ENCODE measurements at places on chromosomes 1 and 21.

DNA sequence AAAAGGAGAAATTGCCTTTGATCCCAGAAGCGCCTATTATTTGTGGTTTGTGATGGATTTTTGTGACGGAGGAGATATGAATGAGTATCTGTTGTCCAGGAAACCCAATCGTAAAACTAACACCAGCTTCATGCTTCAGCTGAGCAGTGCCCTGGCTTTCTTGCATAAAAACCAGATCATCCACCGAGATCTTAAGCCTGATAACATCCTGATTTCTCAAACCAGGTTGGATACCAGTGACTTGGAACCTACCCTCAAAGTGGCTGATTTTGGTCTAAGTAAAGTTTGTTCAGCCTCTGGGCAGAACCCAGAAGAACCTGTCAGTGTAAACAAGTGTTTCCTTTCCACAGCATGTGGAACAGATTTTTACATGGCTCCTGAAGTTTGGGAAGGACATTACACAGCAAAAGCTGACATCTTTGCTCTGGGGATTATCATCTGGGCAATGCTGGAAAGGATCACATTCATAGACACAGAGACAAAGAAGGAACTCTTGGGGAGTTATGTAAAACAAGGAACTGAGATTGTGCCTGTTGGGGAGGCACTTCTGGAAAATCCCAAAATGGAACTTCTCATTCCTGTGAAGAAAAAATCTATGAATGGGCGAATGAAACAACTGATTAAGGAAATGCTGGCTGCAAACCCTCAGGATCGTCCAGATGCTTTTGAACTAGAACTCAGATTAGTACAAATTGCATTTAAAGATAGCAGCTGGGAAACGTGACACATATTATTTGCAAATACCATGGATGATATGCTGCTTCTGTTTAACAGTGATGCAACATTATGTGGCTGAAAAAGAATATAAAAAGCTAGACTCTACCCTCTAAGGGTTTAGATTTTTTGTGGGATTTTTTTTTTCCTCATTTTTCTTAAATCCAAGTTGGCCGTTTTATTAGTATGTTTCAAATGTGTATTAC, 10.5 kb downstream of the PDIK1L start:
- DNase-seq = no peak

DNA sequence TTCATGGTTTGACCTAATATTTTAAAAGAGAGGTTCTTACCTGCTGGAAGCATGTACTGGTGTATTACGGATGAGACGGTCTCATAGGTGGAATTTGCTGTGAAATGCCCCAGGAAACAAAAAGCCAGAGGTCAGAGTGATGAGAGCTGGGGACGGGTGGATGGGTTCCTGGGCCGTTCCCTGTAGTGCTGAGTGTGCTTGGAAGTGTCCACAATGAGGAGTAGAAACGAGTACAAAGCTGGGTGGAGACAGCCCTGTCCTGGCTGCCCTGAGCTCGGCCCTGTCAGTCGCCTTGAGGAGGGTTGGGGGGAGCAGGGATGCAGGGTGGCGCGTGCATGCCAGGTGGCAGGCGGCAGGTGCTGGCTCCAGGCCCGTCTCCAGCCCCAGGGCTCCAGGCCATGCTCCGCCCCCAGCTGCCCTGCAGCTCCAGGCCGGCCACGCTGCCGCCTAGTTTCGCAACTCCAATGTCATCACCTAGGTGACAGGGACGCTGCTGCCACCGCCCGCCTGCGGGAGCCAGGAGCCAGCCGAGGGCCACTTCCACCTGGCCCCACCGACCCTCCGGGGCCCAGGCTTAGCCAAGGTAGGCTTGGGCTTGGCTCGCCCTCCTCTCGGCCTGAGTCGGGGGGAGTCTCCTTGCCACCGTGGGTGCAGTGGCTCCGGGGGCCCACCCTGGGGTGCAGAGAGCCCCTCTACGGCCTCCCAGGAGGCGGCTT, 16.4 kb downstream of the TP73 start:
- DNase-seq = peak; percentile 50

- no peak for DNase-seq
Measured at GRCh38 chr21:39224930-39225329, 41.7 kb upstream of the PSMG1 start.

- DNase-seq = peak; percentile 47
Measured at GRCh38 chr1:96845464-96845863, 123.9 kb downstream of the PTBP2 start.

DNA sequence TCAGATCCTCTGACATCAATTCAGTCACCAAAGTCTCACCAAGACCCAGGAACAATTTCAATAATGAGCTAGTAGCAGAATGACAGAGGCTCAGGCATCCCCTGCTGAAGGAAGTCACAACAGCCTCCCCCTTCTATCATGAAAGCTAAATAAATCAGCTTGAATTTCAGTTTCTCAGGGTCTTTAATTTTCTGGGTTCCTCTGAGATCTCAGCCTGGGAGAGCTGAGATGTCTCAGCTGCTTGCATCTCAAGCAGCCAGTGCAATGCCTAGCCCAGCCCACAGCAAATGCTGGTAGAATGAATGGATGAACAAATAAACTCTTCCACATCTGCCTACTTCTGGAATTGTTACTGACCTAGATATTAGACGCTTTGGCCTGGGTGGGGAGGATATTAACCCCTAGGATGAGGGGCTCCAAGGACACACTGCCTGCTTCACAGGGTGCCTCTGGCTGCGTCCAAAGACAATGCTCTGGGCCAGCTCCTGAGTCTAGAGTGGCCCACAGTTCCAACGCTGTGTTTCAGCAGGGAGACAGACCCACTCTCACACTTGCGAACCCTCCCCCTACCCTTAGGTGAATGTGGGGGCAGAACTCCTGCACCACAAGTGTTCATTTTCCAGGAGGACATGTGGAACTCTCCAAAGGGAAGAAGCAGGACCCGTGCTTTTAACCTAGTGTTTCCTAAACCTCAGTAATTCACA, 11.2 kb upstream of the LORICRIN start:
- no peak for DNase-seq

DNA sequence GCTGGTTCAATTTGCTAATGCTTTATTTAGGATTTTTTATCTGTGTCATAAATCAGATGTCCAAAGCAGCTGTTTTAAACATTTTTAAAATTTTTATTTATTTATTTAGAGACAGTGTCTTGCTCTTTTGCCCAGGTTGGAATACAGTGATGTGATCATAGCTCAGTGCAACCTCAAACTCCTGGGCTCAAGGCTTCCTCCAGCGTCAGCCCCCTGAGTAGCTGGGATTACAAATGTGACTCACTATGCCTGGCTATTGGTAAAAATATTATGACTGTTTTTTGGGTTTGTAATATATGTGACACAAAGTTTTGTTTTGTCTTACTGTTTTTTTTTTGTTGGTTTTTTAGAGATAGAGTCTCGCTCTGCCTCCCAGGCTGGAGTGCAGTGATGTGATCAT, 11.8 kb downstream of the ZBED6 start:
- DNase-seq = no peak

Data from epithelial cell of esophagus (primary cell).